Tracheal epithelial cell (primary cell): ENCODE measurements at places on chromosomes 7 and 10. TPM values are rescaled to one million over a fixed set of nuclear protein-coding genes. Genes with fewer than 3 reads are reported as not detected.

FAM25C gene
- not detected in 2 replicates for total RNA-seq

EBF3 gene
- not detected in 2 replicates for total RNA-seq

ZCWPW1 gene
- 1.4 and 2.8 TPM in 2 replicates for total RNA-seq

ADCY1 gene
- 0.21 and 1.9 TPM in 2 replicates for total RNA-seq

RHEB gene
- 69.9 and 81.7 TPM in 2 replicates for total RNA-seq

ZPBP gene
- total RNA-seq: not detected in 2 replicates
